ENCODE measurements at places on chromosomes 3 and 15. TPM values are rescaled to one million over a fixed set of nuclear protein-coding genes. Genes with fewer than 3 reads are reported as not detected.

DNA sequence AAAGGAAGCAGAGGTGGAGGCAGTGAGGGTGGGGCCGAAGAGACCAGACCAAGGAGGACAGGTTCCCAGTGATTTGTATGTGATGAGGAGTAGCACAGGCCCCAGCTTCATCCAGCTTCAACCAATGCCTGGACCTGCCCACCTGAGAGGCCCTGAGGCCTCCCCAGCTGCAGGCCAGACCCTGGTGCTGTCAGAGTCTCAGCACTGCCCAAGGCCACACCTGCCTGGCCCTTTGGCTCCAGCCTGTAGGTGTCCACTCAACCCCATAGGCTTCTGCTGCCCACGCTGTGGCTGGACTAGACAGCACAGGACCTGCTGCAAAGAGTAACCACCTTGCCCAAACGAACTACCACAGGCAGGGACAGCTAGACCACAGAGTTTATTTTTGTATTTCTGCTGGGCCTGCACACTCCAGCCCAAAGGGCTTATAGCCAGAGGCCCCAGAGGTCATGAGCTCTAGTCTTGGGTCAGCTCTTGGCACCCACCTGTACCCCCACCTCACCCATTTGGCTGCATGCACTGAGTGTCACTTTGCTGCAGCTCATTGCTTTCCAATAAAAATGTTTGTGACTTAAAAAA is 81.9 kb upstream of the CDV3 start:
- no peak for DNase-seq

GRCh38 chr3:90007778-90008499 is 900.5 kb downstream of the EPHA3 start:
- DNase-seq, result no peak

- DNase-seq, result no peak
Measured at GRCh38 chr3:144652573-144652972, 681.0 kb downstream of the DIPK2A start.

- DNase-seq, result no peak
Measured at GRCh38 chr3:23738944-23739343, 66.8 kb upstream of the UBE2E1 start.

DNA sequence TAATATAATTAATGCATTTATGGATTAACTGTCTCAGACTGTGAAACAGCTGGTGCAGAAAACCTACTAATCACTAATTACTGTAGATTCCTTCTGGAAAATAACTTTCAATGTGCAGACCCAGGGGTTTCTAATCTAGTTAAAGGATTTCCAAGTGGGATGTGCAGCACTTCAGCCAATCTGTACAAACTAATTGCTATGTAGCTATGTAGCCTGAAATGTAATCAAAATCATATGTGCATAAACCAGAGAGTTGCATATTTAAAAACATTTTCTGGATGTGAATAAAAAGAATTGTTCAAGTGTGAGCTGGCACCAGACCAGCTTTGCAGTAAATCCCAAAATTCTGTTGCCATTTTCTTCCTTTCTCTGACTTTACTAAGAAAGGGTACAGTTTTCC is 127.5 kb upstream of the CD96 start:
- DNase-seq, result peak; percentile 15

GRCh38 chr3:132880986-132881385 is 157.2 kb upstream of the TMEM108 start:
- DNase-seq, result no peak

- DNase-seq, result no peak
Measured at GRCh38 chr3:45486136-45486535, 97.8 kb downstream of the LARS2 start.

DNA sequence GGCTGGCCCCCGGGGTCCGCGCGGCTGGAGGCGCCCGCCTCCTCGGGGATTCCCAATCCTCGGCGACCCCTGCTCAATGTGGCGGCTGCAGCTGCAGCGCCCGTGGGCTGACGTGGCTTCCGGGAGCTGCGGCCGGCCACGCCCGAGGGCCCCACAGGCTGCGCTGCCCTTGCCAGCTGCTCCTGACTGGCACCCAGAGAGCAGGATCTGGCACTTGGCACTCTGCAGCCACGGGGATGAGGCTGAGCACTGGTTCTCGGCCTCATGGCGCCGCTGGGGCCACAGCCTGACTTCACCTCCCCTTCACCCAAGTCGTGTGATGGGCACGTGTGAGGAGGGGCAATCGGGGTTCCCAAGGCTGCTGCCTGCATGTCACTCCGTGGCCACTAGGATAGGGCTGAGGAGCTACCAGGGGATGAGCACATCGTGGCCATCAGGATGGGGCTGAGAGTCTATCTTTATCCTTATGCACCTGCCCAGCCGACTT is 267.8 kb upstream of the FRG2C start:
- DNase-seq, result no peak

GRCh38 chr3:58723173-58723572 is 56.6 kb upstream of the FAM3D start:
- no peak for DNase-seq

DNA sequence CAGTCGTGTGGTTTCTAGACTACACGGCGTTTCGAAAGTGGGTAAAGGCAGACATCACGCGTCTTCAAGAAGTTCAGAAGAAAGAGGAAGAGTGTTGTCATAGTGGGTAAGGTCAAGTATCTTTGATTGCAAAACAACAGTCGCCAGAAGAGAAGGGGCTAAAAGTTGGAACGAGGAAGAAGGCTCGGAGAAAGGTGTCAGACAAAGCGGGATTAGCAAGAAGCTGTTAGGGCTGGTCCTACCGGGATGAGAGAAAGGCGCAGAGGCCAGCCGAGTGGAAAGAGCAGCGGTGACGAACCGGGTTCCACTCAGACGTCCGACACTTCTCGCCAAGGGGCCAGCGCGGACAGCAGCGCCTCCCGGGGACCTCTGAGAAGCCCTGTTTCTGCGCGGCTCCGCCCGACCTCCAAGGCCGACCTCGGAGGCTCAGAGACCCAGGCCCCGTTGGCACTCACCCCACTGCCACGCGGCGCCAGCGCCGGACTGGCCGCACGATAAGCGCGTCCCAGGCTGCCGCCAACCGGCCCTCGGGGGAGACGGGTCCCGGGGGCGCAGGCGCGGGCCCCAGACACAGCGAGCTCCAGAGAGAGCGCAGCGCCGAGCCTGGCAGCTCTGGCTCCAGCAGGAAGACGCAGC is 436 bp downstream of the ADPGK start:
- DNase-seq, result peak; percentile 28

GRCh38 chr3:128572644-128573105 is 77.9 kb downstream of the RPN1 start:
- no peak for DNase-seq

GRCh38 chr3:16917256-16917935 is 32.6 kb downstream of the PLCL2 start:
- no peak for DNase-seq

Gene VWA5B2
- polyA plus RNA-seq, result 0.37 TPM

Gene PRR20G
- not detected for polyA plus RNA-seq

Gene KLHL6
- polyA plus RNA-seq, result 1.6 TPM

Gene SSUH2
- 2.6 TPM for polyA plus RNA-seq

All from muscle of arm (tissue), 14 donors.